Activated T-cell treated with anti-CD3 and anti-CD28 coated beads, Interleukin-2, amount 50 U/mL, for 4 hours (primary cell): ENCODE measurements at places on chromosomes 1 and 21. TPM values are rescaled to one million over a fixed set of nuclear protein-coding genes. Genes with fewer than 3 reads are reported as not detected.

The ADAMTS5 gene
- not detected for total RNA-seq

The RCC1 gene
- total RNA-seq, result 149 TPM

The DNAJC6 gene
- total RNA-seq, result 1.3 TPM

The ALPL gene
- 0.33 TPM for total RNA-seq

The TSPAN2 gene
- total RNA-seq, result not detected

The MCOLN3 gene
- total RNA-seq, result not detected

The C1QA gene
- 0.95 TPM for total RNA-seq

The TFAP2E gene
- total RNA-seq, result 1.3 TPM

The TNNI3K gene
- not detected for total RNA-seq

The SPATA6 gene
- total RNA-seq, result 0.38 TPM

The CRP gene
- total RNA-seq, result 0.68 TPM

The PTPRF gene
- 0.92 TPM for total RNA-seq

The VWA5B1 gene
- not detected for total RNA-seq

The GJA9 gene
- not detected for total RNA-seq

The GSTM1 gene
- 30.4 TPM for total RNA-seq

The GJC2 gene
- total RNA-seq, result 0.53 TPM

The IGSF9 gene
- total RNA-seq, result 0.11 TPM

The TMCC2 gene
- 11.5 TPM for total RNA-seq

The PTPN7 gene
- total RNA-seq, result 304 TPM

The NDC1 gene
- 37.6 TPM for total RNA-seq

The NUP133 gene
- total RNA-seq, result 56.7 TPM

The SLC9C2 gene
- total RNA-seq, result not detected

The S100A16 gene
- 0.24 TPM for total RNA-seq

The DYNLT5 gene
- not detected for total RNA-seq

The SPRR2B gene
- total RNA-seq, result not detected

The OR6N1 gene
- not detected for total RNA-seq

The FNDC5 gene
- not detected for total RNA-seq
